ENCODE measurements at places on chromosomes 2 and 18. TPM values are rescaled to one million over a fixed set of nuclear protein-coding genes. Genes with fewer than 3 reads are reported as not detected.
A peak's percentile ranks its signal among the peaks of the same experiment; 100 is the strongest.

DNA sequence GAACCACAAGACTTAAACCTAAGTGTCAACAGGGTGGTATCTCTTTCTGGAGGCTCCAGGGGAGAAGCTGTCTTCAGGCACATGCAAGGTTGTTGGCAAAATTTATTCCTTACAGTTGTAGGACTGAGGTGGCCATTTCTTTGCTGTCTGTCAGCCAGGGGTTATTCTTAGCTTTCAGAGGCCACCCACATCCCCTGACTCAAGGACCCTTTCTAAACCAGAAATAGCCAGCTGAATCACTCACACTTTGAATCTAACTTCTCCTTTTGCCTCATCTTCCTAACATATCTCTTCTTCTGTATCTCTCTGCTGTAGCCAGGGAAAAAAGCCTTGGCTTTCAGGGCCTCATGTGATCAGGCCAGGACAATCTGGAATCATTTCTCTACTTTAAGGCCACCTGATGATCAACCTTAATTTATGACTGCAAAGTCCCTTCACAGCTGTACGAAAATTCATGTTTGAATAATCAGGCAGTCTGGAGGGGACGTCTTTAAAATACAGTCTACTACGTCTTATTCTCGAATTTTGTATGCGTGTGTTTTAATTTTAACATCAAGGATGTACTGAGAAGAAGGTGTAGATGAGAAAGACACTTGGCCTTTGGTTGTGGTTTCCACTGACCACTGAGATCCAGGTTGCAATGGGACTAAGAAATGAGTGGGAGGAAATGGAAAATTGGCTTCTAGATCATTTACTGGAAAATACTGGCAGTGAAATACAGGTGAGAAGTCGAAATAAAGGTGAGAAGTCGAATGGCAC is 90.4 kb downstream of the DOCK10 start:
- H3K27ac ChIP-seq, result peak overlapping the region; percentile 84
- peak overlapping the region; percentile 39 for H3K4me3 ChIP-seq
- H3K27me3 ChIP-seq, result no peaks in the 10 kb centered on the region
- H3K4me1 ChIP-seq, result peaks cover 91% of the 10 kb centered on the region

The GCA gene
- total RNA-seq, result 31.3 TPM

DNA sequence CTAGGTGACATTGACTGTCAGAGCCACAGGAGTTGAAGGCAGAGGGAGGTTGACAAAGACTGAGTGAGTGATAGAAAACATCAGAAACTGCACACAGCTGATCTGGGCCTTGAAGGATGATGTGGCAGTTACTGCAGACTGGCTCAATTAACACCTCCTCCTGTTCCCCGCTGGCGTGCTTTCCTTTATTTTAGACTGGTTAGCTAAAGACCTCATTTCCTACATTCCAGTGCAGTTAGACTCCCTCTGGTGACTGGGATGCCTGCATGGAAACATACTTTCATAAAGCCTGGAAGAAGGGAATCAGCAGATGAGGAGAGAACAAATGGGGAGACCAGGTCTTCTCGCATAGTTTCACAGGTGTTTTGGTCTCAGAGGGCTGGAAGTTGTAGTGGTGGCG is 7.1 kb downstream of the TPGS2 start:
- no peak overlapping the region for H3K27ac ChIP-seq
- no peak for DNase-seq
- no peaks in the 10 kb centered on the region for H3K27me3 ChIP-seq
- peaks cover 28% of the 10 kb centered on the region for H3K36me3 ChIP-seq
- no peaks in the 10 kb centered on the region for H3K4me1 ChIP-seq

- no peak for DNase-seq
- no peak overlapping the region for H3K27ac ChIP-seq
- H3K36me3 ChIP-seq, result no peaks in the 10 kb centered on the region
- peaks cover 22% of the 10 kb centered on the region for H3K27me3 ChIP-seq
- H3K4me1 ChIP-seq, result no peaks in the 10 kb centered on the region
These were observed 194.3 kb downstream of the GALNT1 start for GRCh38 chr18:35775887-35776286.

The FTCDNL1 gene
- total RNA-seq, result 1.5 TPM

DNA sequence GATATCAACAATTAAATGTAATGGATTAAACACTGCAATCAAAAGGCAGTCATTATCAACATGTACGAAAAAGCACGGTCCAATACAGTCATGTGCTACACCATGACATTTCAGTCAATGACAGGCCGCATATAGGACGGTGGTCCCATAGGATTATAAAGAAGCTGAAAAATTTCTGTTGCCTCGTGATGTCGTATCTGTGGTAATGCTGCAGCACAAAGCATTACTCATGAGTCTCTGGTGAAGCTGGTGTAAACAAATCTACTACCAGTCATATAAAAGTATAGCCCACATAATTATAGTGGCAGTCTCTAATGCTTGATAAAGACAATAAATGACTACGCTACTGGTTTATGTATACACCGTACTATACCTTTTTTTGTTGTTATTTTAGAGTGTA is 58.4 kb downstream of the RABL2A start:
- no peak overlapping the region for H3K27ac ChIP-seq
- peaks cover 4% of the 10 kb centered on the region for H3K4me1 ChIP-seq

GRCh38 chr2:11412449-11412810 is 53.5 kb downstream of the E2F6 start:
- no peak overlapping the region for H3K4me3 ChIP-seq
- H3K27ac ChIP-seq, result no peak overlapping the region
- no peaks in the 10 kb centered on the region for H3K36me3 ChIP-seq
- peaks cover 9% of the 10 kb centered on the region for H3K27me3 ChIP-seq

The MYL12B gene
- total RNA-seq, result 185 TPM

The OR6B2 gene
- not detected for total RNA-seq

GRCh38 chr2:236608710-236609109 is 39.1 kb downstream of the ACKR3 start:
- H3K27ac ChIP-seq, result no peak overlapping the region
- DNase-seq, result no peak
- H3K36me3 ChIP-seq, result no peaks in the 10 kb centered on the region
- H3K4me3 ChIP-seq, result no peak overlapping the region

- H3K36me3 ChIP-seq, result no peaks in the 10 kb centered on the region
- peaks cover 66% of the 10 kb centered on the region for H3K4me1 ChIP-seq
- peak overlapping the region; percentile 70 for H3K4me3 ChIP-seq
- no peak for DNase-seq
- peak overlapping the region; percentile 95 for H3K27ac ChIP-seq
These were observed 150.4 kb upstream of the ITGA4 start for GRCh38 chr2:181306785-181307184.

- no peaks in the 10 kb centered on the region for H3K36me3 ChIP-seq
- no peak for DNase-seq
- H3K4me1 ChIP-seq, result no peaks in the 10 kb centered on the region
- H3K4me3 ChIP-seq, result no peak overlapping the region
- H3K27me3 ChIP-seq, result no peaks in the 10 kb centered on the region
- no peak overlapping the region for H3K27ac ChIP-seq
These were observed 91.0 kb downstream of the CSRNP3 start for GRCh38 chr2:165560377-165560988.

- H3K27ac ChIP-seq, result no peak overlapping the region
- DNase-seq, result no peak
- H3K4me1 ChIP-seq, result peaks cover 23% of the 10 kb centered on the region
These were observed 110.7 kb upstream of the SMAD7 start for GRCh38 chr18:49061239-49061990.

DNA sequence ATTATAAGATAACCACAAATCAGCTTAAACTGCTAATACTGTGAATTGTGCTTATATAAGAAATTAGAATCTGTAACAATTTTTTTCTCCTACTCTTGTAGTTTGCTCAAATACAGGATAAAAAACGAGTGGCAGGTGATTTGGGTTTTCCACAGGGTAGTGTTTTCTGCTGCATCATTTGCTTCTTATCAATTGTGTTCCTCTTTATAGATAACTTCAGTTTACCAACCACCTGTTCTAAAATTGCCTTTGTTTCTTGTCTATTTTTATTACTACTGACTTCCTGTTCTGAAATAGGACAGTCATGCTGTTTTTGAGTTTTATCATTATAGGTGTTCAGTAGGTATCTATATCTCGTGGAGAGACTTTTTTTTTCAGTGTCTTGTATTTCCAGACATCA is 56.9 kb downstream of the MFSD6 start:
- H3K27me3 ChIP-seq, result no peaks in the 10 kb centered on the region
- no peak for DNase-seq
- H3K4me3 ChIP-seq, result peak overlapping the region; percentile 57

- no peak overlapping the region for H3K27ac ChIP-seq
- H3K4me3 ChIP-seq, result no peak overlapping the region
- no peaks in the 10 kb centered on the region for H3K27me3 ChIP-seq
- DNase-seq, result no peak
These were observed 2003.8 kb upstream of the PIK3C3 start for GRCh38 chr18:39951142-39951720.

The AQP12A gene
- not detected for total RNA-seq

The L3MBTL4 gene
- 12.3 TPM for total RNA-seq

DNA sequence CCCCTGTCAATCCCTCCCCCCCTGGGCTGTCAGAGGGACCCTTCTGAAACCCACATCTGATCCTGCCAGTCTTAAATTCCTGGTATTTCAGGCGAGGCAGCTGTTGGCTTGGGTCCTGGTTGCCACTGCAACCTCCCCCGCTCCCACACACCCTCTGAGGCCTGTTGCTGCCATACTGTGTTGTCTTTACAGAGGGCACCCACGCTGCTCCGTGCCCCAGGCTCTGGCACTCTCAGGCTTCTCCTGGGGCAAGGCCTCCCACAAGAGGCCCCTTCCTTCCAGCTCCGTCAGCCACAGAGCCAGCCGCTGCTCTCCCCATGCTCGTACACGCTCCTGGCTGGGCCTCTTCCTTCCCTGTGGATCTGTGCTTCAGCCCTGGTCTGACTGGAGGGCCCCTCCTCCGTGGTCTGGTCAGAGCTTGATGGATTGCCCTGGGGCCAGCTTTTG is 8.6 kb downstream of the CABLES1 start:
- H3K36me3 ChIP-seq, result no peaks in the 10 kb centered on the region
- DNase-seq, result no peak
- peaks cover 5% of the 10 kb centered on the region for H3K27me3 ChIP-seq
- H3K4me3 ChIP-seq, result no peak overlapping the region

- peaks cover 28% of the 10 kb centered on the region for H3K36me3 ChIP-seq
- no peaks in the 10 kb centered on the region for H3K27me3 ChIP-seq
- H3K27ac ChIP-seq, result no peak overlapping the region
- no peak for DNase-seq
- H3K4me1 ChIP-seq, result no peaks in the 10 kb centered on the region
- no peak overlapping the region for H3K4me3 ChIP-seq
These were observed 18.2 kb downstream of the WDR35 start for GRCh38 chr2:19971691-19972090.

DNA sequence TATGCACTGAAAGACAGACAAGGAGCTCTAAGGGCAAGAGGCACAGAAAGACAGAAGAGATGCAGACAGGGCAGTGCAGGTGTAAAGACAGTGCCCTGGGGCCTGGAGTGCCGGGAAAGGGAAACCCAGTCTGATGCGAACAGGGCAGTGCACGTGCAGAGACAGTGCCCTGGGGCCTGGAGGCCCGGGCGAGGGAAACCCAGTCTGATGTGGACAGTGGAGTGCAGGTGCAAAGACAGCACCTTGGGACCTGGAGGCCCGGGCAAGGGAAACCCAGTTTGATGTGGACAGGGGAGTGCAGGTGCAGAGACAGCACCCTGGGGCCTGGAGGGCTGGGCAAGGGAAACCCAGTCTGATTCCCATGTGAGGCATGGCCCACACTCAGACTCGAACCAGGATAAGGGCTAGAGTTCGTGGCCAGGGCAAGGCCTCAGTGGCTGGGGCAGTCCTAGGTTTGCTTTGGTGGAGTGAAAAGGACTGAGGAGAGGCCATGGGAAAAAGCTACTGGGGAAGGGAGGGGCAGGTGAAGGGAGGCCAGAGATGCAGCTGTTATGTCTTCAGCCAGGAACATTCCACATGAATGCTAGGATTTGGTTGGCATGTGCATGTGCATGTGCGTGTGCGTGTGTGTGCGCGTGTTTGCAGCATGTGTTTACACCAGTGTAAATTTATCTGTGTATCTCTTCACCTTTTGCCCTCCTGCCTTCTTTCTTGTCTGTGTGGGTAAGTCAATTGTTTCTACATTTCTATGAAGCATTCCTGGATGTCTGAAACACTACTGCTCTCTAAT is 39.1 kb upstream of the DNMT3A start:
- peaks cover 35% of the 10 kb centered on the region for H3K4me1 ChIP-seq
- H3K27me3 ChIP-seq, result no peaks in the 10 kb centered on the region
- no peak overlapping the region for H3K4me3 ChIP-seq
- peak; percentile 13 for DNase-seq

GRCh38 chr18:22705328-22705727 is 227.8 kb upstream of the RBBP8 start:
- H3K27ac ChIP-seq, result no peak overlapping the region
- no peak overlapping the region for H3K4me3 ChIP-seq
- no peaks in the 10 kb centered on the region for H3K4me1 ChIP-seq
- no peaks in the 10 kb centered on the region for H3K36me3 ChIP-seq
- no peak for DNase-seq

The DYSF gene
- 0.13 TPM for total RNA-seq

The RASGRP3 gene
- total RNA-seq, result 205 TPM

DNA sequence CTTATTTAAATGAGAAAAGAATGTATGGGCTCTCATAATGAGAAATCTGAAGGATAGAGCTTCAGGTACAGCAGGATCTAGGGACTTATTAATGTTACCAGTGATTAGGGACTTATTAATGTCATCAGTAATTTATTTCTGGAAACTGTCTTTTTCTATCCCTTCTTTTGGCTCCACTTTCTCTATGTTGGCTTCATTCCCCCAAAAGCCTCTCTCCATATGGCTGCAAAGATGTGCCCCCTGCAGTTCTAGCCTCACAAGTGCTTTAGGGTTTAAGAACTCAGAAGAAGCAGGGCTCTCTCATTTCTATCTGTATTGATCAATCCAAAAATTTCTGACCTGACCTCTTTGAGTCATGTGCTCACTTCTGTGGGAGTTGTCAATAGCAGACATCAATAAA is 480.9 kb downstream of the TXNL1 start:
- H3K4me3 ChIP-seq, result no peak overlapping the region
- DNase-seq, result no peak
- H3K36me3 ChIP-seq, result no peaks in the 10 kb centered on the region
- H3K27ac ChIP-seq, result no peak overlapping the region
- H3K4me1 ChIP-seq, result no peaks in the 10 kb centered on the region

GRCh38 chr18:23920054-23920453 is 94.5 kb upstream of the TTC39C start:
- no peak for DNase-seq
- peaks cover 4% of the 10 kb centered on the region for H3K4me1 ChIP-seq
- no peak overlapping the region for H3K27ac ChIP-seq
- H3K27me3 ChIP-seq, result peaks cover 2% of the 10 kb centered on the region

DNA sequence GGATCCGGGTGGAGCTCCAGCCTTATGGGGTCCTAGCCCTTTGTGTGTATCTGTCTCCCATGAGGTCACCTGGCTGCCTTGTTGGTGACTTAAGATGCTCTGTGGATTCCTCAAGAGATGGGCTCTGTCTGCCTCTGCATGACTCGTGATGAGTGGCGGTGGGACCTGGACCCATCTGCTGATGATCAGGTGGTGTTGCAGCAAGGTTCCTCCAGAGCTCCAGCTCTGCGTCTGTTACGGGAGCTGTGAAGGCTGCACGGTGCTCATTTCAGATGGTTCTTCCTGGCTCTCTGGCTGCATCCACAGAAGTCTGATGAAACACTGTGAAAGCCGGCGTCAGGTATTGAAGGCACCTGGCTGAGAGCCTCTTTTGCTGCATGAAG is 2.4 kb downstream of the AGAP1 start:
- peaks cover 62% of the 10 kb centered on the region for H3K27me3 ChIP-seq
- H3K4me3 ChIP-seq, result no peak overlapping the region
- H3K4me1 ChIP-seq, result peaks cover 14% of the 10 kb centered on the region

All from activated B cell treated with CpG ODN at 0.5 μM for 24 hours (primary cell).